Neural crest cell (in vitro differentiated cells): ENCODE measurements at places on chromosomes 4 and X. TPM values are rescaled to one million over a fixed set of nuclear protein-coding genes. Genes with fewer than 3 reads are reported as not detected.

MAMLD1 gene
- 4.5 TPM in 2 replicates for total RNA-seq

DNA sequence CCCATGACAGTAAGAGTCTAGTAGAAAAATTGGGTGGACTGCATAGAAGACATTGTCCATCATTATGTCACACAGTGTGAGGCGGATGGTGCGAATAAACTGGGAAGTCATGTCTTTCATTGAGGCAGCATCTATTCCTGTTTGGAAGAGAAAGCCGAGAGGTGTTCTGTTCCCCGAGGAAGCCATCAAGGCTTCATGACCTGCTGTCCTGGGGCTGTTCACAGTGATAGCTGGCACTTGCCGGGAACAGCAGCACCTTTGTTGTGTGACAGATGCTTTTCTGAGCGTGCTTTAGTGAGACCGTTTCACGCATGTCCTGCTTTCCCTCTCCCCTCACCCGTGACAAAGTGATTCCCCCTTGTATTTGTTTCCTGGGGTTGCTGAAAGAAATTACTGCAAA lies 20.3 kb downstream of the RGS12 start:
- H3K27ac ChIP-seq = no peak overlapping the region
- no peak overlapping the region for H3K4me3 ChIP-seq
- no peaks in the 10 kb centered on the region for H3K27me3 ChIP-seq
- H3K4me1 ChIP-seq = peaks cover 32% of the 10 kb centered on the region

GRCh38 chr4:53717064-53717549 lies 125.8 kb upstream of the LNX1 start:
- no peak overlapping the region for H3K4me3 ChIP-seq
- H3K27ac ChIP-seq = no peak overlapping the region
- no peaks in the 10 kb centered on the region for H3K4me1 ChIP-seq

DNA sequence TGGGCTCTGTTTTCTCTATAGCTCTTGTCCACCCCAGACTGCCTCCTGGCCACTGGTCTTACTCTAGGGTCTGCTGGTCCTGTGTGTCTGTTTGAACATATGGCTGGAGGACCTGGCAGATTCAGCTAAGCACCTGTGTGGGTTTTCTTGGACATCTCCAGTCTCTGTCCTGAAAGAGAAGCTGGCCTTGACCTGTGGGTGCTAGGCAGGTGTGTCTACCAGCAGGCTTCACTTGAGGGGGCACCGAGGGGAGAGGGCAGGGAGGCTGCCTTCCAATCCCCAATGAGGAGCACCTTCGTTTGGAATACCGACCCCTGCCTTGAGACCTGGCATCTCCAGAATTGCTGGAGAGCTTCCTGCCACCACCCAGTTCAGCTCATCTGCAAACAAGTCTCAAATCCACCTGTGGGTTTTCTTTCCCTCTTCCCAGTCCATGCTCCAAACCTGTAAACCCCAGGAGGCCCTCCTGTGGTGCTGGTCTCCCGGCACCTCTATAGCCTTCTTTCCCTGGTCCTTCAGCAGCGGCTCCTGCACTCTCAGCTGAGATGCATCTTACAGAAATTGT lies 45.2 kb downstream of the HTRA3 start:
- H3K27ac ChIP-seq = no peak overlapping the region
- H3K36me3 ChIP-seq = no peaks in the 10 kb centered on the region
- H3K4me3 ChIP-seq = no peak overlapping the region
- peaks cover 26% of the 10 kb centered on the region for H3K4me1 ChIP-seq

- no peaks in the 10 kb centered on the region for H3K36me3 ChIP-seq
- no peaks in the 10 kb centered on the region for H3K27me3 ChIP-seq
- H3K4me1 ChIP-seq = peaks cover 22% of the 10 kb centered on the region
- H3K4me3 ChIP-seq = peak overlapping the region; percentile 24
Observed at GRCh38 chr4:120081726-120082125, 15.1 kb upstream of the MAD2L1 start.

GAGE12E gene
- total RNA-seq = not detected in 2 replicates

GRCh38 chrX:41086627-41086932 lies 1.3 kb downstream of the USP9X start:
- H3K36me3 ChIP-seq = peaks cover 5% of the 10 kb centered on the region
- H3K4me1 ChIP-seq = peaks cover 28% of the 10 kb centered on the region
- no peak for DNase-seq

DNA sequence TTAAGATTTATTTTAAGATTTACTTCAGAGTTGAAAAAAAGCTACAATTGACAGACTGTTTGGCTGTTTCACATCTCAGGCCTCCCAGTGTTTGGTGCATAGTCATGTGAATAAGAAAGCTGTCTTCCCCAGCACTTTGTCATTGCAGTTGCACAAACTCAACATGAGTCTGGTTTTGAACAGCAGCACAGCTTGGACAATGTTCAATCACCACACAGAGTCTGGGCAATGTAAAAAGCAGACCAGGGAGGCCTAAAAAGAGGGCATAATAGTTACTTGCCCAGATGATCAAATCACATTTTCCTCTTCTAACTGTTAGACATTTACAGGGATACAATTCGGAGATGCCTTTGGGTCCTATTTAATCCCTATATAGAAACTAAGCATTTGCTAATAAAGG lies 1055.0 kb downstream of the RPA4 start:
- H3K4me1 ChIP-seq = peaks cover 28% of the 10 kb centered on the region
- H3K27ac ChIP-seq = no peak overlapping the region
- DNase-seq = no peak
- H3K36me3 ChIP-seq = peaks cover 2% of the 10 kb centered on the region

- H3K27me3 ChIP-seq = no peaks in the 10 kb centered on the region
- no peak overlapping the region for H3K27ac ChIP-seq
- H3K36me3 ChIP-seq = no peaks in the 10 kb centered on the region
- H3K4me1 ChIP-seq = peaks cover 51% of the 10 kb centered on the region
- no peak for DNase-seq
- no peak overlapping the region for H3K4me3 ChIP-seq
Observed at GRCh38 chrX:19742826-19743225, 144.6 kb downstream of the SH3KBP1 start.

ODAM gene
- not detected in 2 replicates for total RNA-seq

- H3K4me3 ChIP-seq = no peak overlapping the region
- DNase-seq = no peak
- H3K36me3 ChIP-seq = peaks cover 8% of the 10 kb centered on the region
- no peaks in the 10 kb centered on the region for H3K27me3 ChIP-seq
- H3K4me1 ChIP-seq = no peaks in the 10 kb centered on the region
- H3K27ac ChIP-seq = no peak overlapping the region
Observed at GRCh38 chrX:72532366-72532765, 40.3 kb downstream of the HDAC8 start.
